ENCODE measurements at places on chromosomes 3 and 15.

GRCh38 chr3:171809611-171809860 is 747 bp downstream of the PLD1 start:
- peak; percentile 67 for ATAC-seq

- ATAC-seq: no peak
These were observed 151.8 kb downstream of the GHSR start for GRCh38 chr3:172296248-172296974.

DNA sequence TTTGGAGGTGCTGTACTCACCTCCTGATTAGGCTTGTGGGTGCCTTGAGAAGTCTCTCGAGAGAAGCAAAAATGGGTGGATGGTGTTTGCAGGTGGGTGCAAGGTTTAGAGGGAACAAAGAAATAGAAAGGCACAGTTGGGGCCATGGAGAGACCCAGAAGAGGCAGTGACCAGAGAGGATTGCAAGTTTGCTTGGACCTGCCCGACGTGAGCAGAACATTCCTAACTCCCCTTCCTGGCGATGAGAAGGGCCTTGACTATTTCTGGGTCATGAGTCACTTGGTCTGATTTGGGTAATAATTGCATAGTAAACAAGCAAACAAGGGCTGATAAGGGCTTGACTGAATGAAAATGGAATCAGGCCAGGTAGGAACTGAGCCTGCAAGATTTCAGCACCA is 7.0 kb upstream of the CTSH start:
- ATAC-seq: peak; percentile 43

DNA sequence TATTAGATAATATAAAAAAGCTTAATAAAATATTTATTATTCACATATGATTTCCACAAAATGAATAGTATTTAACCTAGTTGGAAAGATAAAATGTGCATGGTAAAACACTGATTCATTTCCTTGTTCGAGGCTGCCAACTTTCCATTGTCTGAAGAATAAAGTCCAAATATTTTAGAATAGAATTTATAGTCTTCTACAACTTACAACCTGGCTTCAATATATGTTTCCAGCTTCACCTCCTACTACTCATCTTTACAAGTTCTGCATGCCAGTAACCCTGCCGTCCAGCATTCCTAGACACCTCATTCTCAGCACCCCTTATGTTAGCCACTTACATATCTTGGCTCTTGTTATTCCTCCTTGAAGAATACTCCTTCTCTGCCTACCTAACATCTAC is 244.5 kb downstream of the FGF12 start:
- no peak for ATAC-seq

DNA sequence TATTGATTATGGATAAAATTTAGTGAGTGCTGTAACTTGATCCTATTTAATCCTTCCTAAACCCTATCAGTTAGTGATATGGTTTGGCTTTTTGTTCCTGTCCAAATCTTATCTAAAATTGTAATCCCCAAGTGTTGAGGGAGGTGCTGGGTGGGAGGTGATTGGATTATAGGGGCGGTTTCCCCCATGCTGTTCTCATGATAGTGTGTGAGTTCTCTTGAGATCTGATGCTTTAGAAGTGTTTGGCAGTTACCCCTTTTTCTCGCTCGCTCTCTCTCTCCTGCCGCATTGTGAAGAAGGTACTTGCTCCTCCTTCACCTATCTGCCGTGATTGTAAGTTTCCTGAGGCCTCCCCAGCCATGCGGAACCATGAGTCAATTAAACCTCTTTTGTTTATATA is 134.0 kb upstream of the SUCLG2 start:
- no peak for ATAC-seq

DNA sequence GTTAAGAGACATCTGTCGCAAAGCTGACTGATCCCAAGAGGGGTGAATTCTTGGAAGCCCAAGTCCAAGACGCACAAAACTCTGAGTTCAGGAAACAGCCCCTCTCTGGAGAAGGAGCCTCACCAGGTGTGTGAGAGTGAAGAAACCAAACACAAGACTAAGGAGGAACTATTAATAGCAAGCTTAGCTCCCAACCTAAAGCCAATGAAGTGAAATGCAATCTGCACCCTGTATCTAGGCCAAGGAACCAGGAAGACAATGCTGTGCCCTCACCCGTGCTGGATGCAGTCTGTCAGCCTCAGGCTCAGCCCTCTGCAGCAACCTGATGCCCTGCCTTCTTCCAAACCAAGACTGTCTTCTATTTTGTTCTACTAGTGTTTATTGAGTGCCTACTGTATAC is 22.5 kb upstream of the THBS1 start:
- ATAC-seq: no peak

- no peak for ATAC-seq
These were observed 6.3 kb downstream of the HTR3D start for GRCh38 chr3:184037816-184038215.

GRCh38 chr15:41546851-41547786 is 3.1 kb upstream of the RPAP1 start:
- peak; percentile 59 for ATAC-seq

DNA sequence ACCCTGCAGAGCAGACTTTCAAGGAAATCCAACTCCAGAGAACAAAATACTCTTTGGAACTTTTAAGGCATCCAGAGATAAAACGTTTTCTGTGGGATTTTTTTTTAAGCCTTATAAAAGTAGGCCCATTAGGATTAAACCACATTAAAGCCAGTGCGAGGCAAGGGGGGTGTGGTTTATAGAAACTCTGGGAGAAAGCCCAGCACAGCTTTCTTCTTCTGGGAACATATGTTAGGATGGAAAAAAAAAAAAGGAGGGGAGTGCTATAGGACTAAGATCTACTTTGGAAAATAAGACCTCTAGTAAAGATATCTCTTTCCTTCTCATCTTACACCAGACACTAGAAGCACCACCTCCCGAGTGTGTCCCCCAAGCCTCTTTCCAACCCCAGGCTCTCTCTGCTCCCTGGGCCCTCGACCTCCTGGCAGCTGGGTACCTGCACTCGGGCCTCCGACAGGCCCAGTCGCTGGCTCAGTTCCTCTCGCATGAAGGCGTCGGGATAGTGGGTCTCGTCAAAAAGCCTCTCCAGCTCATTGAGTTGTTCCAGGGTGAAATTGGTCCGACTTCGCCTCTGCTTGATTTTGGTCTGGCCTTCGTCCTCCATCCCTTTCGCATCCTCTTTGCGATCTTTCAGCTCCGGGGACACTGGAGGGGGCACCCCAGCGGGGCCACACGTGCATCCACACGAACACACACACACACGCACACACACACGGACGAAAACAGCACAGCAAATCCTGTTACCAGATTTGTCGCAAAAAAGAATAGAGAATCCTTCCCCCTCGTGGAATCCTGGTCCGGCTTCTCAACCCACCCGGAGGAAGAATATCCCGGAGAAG is 3.8 kb downstream of the SHOX2 start:
- ATAC-seq: no peak

DNA sequence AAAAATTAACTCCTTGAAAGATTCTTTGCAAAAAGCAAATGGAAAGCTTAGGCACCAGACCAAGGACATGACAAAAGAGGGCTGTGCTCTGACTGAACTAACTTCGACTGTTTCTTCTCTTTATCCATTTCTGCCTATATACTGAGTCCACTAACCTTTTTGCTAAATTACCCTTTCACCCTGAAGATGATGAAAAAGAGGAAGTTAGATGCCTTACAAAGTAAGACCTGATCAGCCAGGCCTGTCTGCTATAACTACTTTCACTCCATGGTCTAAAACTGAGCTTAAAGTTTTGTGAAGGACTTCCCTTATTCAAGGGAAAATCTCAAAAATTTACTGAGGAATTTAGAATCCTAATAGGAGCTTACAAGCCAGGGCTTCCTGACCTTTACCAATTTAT is 6.2 kb upstream of the IGSF10 start:
- ATAC-seq: no peak

DNA sequence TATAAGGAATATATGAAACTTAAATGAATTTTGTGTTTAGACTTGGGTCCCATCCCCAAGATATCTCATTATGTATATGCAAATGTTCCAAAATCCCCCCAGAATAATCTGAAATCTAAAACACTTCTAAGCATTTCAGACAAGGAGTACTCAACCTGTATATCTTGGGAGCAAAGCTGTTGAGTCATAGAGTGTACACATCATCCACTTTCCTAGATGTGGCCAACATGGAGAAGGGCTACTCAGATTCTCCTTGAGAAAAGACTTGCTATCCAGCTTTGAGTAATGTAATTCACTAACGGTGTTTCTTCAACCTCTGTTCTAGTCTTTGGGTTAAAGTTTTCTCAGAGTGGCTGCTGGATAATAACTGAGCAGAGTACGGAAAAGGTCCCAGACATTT is 215.5 kb upstream of the POU1F1 start:
- ATAC-seq: no peak

GRCh38 chr3:64848822-64849221 is 161.0 kb upstream of the ADAMTS9 start:
- ATAC-seq: no peak

- no peak for ATAC-seq
These were observed 8.7 kb downstream of the ZBTB47 start for GRCh38 chr3:42662037-42662812.

GRCh38 chr3:131903988-131904415 is 130.8 kb downstream of the CPNE4 start:
- ATAC-seq: no peak

DNA sequence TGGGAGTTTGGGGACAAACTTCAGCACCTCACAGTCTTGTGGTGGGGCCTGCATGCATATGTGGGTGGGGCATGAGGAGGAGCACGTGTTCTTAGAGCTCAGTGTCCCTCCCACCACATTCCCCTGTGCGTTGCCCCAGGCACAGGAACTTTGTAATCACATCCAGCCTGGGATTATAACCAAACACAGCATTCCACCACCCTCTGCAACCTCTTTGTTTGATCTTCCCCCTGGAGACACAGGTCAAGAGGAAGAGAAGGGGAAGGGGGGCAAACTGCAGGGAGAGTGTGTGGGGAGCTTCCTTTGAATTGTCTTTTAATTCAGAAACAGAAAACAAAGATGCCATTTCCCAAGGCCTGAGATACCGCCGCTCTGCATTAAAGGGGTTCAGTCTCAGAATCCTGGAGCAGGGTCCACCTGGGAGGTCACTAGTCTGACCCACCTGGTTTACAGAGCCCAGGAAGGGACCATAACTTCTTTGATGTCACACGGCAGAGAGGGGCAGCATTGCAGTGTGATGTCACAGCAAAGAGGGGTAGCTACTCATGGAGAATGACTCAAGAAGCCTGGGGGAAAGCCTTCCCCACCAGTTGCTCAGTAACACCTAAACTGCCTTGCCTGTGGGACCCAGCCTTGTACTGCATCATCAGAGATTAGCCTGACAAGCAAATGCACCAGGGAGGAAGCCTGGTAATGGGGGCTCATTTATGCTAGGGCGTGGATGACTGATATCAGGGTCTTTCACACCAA is 106.3 kb upstream of the RNU6-1 start:
- peak; percentile 31 for ATAC-seq

DNA sequence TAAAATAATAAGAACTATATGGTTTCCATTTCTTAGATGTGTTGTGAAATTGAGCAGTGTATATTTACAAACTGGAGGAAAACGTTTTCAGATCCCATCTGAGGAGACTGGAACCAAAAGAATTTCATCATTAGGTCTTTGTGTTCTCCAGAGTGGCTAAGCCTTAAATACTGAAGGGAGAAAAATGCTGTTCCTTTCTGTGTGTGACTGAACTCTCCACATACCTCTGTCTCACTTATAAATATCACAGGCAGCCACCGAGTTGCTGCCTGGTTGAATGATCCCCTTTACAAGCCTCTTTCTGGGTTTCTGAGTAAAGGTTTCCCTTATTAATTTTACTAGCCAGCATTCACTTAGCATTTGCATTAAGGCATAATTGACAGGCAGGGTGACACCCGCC is 913.9 kb upstream of the NR2F2 start:
- ATAC-seq: no peak

GRCh38 chr3:32460031-32460749 is 42.5 kb downstream of the CMTM6 start:
- peak; percentile 65 for ATAC-seq

GRCh38 chr3:159258934-159259333 is 457.1 kb downstream of the MFSD1 start:
- no peak for ATAC-seq
